Stimulated activated CD8-positive, alpha-beta memory T cell treated with anti-CD3 and anti-CD28 coated beads, Interleukin-4, amount 100 ng/mL, for 4 hours (primary cell): ENCODE measurements at places on chromosomes 1 and 21.

DNA sequence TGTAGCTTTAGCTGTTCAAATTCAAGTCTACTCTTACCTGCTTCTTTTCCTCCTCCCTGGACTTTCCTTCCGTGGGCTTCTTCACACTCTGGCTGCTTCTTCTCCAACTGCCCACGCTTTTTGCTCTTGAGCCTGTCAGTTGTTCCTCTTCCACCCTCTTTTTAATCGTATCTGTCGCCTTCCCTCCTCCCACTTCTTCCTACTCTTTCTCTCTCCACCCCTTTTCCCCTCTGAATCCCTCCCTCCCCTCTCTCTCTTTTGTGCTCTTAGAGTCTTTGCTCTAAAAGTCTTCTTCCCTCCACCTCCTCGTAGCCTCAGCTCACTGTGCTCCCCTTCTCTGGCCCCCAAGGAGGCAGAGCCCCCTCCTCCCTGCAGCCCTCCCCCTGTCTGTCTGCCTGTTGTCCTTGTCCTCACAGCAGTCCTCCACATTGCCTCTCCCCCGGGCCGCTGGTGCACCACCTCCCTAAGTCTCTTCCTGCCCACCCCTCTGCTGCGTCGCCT is 12.9 kb upstream of the GJA5 start:
- DNase-seq: no peak

- DNase-seq: no peak
These were observed 6.7 kb upstream of the CACNA1E start for GRCh38 chr1:181476581-181476980.

DNA sequence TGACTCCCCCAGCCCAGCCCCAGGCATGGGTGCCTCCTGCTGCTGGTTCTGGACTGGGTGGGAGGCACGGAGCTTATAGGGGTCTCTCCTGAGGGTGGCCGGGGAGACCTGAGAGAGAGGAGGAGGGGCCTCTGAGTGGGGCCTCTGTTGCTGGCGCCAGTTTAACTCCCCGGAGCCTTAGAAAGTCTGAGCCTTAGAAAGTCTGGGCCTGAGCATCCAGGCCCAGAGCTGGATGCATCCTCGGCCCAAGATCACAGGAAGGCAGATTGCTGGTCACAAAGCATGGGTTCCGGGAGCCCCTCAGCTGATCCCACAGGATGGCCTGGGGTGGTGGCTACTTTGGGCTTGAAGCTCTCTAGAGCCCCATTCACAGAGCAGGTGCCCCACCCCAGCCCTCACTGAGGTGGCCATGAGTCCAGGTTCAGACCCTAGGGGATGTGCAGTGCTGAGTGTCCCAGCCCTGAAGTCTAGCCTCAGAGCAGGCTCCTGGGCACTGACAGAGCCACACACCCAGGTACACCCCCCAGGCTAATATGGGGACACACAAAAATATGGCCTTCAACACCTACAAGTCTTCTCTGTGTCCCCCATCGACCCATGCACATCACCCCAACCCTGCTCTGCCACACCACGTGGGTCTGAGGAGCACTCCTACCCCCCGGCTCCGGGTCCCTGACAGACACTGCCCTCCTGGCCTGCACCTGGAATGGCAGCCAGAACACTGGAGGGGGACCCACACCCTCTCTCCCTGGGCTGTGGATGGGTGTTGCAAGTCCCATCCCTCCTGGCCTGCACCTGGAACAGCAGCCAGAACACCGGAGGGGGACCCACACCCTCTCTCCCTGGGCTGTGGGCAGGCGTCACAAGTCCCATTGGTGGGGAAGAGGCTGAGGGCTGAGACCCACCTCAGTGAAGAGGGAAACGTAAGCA is 9.7 kb downstream of the PLA2G2F start:
- DNase-seq: no peak

DNA sequence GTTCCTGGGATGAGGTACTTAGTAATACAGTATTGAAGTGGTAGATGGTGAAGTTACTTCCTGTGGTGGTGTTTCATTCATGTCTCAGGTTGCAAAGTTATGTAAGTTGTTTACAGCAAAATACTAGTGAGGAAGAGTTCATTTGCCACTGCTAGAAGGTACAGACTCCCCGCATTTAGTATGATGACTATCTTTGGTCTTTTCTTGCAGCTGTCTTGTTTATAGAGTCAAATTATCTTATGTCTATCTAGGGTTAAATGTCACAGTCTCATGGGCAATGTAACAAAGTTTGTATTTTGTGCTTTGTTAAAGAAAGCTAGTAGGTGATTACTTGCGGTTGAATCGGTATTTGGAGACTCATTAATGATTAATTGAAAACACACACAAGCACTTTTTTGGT is 50.2 kb downstream of the LRRC8D start:
- DNase-seq: no peak

- no peak for DNase-seq
These were observed 48.0 kb downstream of the ABCA4 start for GRCh38 chr1:94072840-94073522.

- no peak for DNase-seq
These were observed 719.1 kb upstream of the B3GALT2 start for GRCh38 chr1:193905288-193906085.

- no peak for DNase-seq
These were observed 16.1 kb downstream of the TMEM201 start for GRCh38 chr1:9604836-9605235.

GRCh38 chr1:29682919-29683295 is 446.6 kb downstream of the PTPRU start:
- no peak for DNase-seq

DNA sequence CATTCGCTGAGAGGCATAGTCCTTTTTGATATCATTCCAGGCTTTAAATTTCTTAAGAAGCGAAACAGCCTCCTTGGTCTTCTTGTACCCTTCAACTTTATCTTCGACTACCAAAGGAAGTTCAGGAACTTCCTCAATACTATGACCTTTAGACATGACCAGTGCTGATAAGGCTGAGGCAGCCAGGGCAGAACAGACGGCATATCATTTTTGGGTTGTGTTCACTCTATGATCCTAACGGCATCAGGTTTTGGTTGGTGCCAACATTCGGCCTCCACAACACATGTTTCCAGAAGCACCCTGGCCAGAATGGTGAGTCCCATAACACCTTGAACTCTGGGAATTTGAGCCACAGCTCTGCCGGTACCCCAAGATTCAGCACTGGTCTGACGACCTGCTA is 31.4 kb upstream of the MYOC start:
- no peak for DNase-seq

DNA sequence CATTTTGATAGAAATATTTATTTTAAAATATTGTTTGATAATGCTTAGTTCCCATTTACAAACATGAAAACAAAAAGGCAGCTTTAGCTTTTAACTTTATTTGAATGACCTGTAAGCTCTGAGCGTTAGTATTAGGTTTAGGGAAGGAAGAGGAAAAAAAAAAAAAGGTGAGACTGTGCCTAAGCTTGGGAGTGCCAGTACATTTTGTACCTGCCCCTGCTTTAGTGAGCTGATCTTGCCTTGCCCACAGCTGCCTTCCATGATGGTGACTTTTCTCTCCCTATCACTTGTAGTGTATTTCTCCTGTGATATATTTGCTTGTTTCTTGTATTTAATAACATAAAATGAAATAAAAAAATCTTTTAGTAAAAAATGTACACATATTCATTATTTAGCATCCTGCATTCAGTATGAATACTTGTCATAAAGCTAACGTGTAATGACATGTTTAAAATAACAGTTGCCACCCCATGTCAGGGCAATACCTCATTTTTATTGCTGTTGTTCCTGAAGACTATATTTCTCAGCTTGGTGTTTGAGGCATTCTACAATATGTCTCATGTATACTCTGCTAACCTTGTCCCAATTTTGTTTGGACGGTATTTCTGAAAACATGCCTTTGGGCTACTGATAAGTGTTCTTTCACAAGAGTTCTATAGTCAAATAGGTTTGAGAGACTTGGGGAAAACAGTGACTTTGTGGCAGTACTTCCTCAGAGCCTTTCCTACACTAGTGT is 76.3 kb downstream of the NEK7 start:
- DNase-seq: no peak

- no peak for DNase-seq
These were observed 12.8 kb upstream of the RGS2 start for GRCh38 chr1:192795916-192796618.

DNA sequence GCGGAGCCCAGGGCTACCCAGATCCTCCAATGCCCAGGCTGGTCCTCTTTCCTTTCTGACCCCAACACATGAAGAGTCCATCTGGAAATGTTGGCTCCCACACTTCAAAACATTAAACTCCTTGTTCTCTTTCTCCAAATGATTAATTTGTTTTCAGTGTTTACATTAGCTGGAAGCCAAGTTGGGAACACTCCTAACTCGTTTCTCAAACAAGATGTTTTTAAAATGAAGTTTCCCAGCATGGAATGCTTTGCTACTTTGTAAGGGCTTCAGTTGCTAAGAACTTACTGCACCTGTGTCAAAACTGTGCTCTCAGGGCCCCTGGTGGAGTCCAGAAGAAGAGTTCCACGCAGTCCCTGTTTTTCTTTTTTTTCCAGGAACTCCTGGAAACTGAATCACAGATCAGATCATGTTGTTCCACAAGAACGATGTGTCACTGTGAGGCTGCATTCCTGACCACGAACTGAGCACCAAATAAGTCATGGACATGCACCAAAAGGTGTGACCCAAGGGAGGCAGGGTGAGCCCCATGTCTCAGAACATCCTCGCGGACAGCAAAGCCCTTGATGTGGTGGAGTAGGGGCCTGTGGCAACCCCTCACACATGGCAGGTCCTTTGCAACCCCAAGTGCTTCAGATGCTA is 257.3 kb downstream of the KCNJ6 start:
- no peak for DNase-seq

DNA sequence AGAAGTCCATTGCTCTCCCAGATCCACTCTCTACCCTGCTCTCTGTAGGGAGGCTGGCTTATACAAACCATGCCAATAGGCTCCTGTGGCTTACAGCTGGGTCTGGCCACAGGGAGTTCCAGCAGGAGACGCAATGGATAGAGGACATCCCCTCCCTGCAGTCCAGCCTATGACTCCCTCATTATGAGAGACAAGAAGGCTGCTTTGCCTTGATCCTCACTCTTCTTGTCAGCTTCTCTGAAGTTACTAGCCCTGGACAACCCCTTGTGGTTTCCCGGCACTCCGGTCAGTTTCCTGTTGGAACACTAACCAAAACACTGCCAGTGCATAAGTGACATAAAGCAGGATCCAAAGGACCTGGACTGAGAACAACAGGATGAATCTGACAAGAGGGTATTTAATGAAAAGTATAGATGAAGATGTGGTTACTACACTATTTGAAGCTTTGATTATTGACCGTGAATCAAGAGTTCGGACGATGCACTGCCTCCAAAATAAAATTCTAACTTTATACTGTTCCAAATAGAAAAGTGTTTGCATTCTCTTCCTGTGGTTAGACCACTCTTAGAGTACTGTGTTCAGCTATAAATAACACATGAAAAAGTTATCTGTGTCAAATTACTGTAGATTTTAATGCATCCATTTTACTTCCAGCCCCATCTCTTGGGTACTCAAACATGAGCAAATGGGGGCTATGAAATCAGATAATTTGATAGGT is 32.7 kb upstream of the ZNF326 start:
- no peak for DNase-seq

GRCh38 chr1:3697104-3697503 is 44.8 kb downstream of the TP73 start:
- DNase-seq: no peak

DNA sequence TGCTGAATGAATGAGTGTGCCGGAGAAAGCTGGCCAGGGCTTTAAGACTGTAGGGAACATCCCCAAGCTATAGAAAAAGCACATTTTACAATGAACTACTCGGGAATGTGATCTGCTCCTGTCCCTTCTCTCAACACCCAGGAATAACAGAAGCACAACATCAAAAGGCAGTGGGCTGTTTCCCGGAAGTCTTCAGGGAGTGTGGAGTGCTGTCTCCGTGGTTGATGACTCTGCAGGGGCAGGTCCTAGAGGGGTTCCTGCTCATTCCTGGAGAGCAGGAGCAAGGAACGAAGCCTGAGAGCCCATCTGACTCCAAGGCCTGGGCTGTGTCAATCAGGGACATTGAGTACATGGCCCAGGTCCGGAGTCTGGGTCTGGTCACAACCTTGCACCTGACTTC is 4.9 kb upstream of the IL22RA1 start:
- no peak for DNase-seq

DNA sequence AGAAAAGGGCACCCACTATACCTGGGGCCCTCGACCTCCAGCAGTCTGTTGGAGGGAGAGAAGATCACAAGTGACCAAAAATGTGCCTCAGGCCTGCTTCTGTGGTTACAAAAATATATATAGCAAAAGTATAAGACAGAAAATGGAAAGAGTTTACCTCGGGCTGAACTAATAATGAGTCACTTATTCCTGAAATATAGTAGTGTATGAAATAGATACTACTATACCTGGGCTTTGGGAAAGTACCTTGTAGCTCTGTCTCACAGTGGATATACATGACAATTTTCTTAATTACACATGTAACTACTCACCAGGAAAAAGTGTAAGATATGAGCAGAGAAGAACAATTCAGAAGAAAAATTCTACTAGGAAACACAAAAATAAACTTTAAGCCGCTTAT is 7.3 kb upstream of the APCS start:
- no peak for DNase-seq

GRCh38 chr1:193609592-193609991 is 423.2 kb upstream of the B3GALT2 start:
- DNase-seq: no peak

DNA sequence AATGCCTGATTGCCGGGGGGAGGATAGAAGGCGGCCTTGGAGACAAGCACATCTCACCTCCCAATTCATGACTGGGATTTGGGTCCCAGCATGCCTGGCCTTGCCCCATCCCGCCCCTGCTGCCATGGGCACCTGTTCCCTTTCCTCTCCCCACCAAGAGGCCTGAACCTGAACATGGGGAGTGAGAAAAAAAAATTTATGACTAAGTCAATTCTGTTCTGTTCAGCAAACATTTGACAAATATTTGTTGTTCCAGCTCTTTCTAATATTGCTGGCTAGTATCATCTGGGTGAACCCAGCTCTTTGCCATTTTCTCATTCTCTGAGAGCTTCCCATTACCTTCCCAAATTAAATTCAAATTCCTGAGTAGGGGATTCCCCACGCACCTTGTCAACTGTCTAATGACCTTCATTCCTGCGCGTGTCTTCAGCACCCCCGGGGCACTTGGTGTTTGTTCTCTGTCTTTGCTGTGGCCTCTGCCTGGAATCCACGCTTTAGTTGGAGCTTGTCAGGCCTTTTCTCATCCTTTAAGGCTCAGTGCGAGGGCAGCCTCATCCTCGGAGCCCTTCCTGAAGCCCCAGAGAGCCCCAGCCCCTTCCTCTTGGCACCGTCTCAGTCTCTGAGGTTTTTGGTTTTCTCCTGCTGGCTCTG is 42.8 kb downstream of the ARHGEF10L start:
- no peak for DNase-seq

- DNase-seq: no peak
These were observed 28.3 kb downstream of the SCP2 start for GRCh38 chr1:52955129-52955970.

GRCh38 chr1:186930238-186930637 is 101.5 kb downstream of the PLA2G4A start:
- DNase-seq: no peak
